Prostate gland (tissue), 2 donors: ENCODE measurements at places on chromosomes 6 and 20. TPM values are rescaled to one million over a fixed set of nuclear protein-coding genes. Genes with fewer than 3 reads are reported as not detected.

Gene GHRH
- not detected for total RNA-seq

Gene CLVS2
- 3.0 TPM for total RNA-seq

Gene SPDEF
- total RNA-seq = 738 TPM

Gene TRIM15
- not detected for total RNA-seq

DNA sequence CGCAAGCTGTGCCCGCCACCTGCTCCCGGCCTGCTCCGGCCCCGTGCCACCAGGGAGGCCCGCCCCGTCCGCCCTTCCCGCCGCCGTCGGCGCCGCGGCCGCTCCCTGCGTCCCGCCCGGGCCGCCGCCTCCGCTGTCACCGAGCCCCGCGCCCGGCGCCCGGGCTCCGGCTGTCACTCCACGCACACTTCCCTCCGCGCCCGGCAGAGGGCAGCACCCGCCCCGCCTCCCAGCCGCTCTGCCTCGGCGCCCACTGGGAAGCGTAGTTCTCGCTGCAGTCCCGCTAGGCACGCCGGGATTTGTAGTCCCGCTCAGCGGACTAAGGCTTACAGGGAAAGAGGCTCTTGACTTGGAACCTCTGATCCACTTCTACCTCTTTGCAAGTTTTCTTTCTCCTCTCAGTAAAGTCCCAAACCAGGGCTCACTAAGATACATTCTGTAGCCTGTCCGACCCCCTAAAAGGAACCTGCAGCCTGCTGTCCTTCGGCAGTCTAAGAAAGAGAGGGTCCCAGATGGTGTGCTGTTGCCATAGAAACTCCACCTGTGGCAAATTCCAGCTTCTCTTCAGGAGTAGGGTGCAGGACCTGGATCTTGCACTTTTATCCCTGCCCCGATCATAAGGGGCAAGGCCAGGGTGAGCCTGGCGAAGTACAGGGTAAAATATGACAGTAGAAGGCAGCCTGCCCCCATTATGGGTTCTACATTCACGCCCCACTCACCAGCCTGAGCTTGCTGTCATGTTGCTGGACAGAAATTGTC, at the start of gene TFEB:
Gene TFEB, minus strand, starts transcription at position 182 of the 759 bp plus-strand sequence. CDS start 44,395 bp downstream, outside the sequence.
- peak; percentile 94 for DNase-seq
